Thymus (tissue), 14 donors: ENCODE measurements at places on chromosomes 13 and 19. TPM values are rescaled to one million over a fixed set of nuclear protein-coding genes. Genes with fewer than 3 reads are reported as not detected.

DNA sequence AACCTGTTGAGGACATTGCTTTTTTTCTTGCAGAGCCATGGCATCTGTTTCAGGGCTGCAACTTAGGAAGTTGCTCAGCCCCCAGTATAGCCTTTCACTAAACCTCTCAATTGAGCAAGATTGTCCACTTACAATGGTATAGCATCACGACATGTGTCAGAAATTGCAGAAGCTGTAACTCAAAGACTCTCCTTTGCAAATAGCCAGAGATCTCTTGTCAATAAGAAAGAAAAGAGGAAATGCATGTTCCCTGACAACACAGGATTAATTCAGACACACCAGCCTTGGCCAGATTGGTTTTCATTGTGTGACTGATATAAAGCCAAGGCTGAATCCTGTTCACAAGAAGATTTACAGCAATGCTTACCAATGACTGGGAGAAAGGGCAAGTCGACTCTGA, 38.7 kb upstream of the CYSLTR2 start:
- no peak for DNase-seq

- no peak for DNase-seq
Observed at GRCh38 chr13:47917022-47917574, 84.0 kb downstream of the SUCLA2 start.

DNA sequence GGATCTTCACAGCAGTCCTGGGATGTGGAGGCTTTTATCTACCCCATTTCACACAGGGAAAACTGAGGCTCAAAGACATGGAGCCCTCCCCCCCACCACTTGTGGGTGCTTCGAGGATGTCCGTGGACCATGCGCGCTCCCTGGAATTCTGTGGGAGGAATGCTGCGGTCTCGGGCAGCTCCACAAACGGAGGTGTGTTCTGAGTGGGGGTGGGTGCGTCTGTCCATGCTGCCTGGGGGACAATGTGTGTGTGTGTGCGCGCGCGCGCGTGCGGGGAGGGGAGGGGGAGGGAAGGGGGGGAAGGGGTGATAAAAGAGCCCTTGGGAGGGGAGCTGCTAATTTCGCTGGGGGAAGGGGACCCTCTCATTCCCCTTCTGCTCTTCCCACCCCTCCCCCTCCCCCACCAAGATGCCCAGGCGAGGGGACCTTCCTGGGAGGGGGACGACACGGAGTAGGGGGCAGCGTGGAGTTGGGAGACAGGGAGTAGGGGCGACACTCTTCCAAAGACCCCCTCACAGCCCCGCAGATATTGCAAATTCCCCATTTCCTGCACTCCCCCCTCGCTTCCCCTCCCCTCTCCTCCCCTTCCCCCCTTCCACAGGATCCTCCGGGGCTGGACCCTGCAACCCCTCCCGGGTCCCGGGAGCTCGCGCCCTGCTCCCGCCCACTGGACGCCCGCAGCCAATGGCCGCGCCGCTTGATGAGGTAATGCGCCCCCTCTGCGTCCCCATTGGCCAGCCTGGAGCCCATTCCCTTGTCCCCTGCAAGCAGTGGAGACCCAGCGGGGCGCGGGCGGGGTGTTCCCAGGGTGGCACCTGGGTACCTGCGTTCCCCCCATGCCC, 18.9 kb upstream of the ZNRF4 start:
- DNase-seq: no peak

- no peak for DNase-seq
Observed at GRCh38 chr19:53396525-53396868, 1.5 kb downstream of the ZNF765 start.

- no peak for DNase-seq
Observed at GRCh38 chr19:29945433-29945832, 3.4 kb downstream of the URI1 start.

DNA sequence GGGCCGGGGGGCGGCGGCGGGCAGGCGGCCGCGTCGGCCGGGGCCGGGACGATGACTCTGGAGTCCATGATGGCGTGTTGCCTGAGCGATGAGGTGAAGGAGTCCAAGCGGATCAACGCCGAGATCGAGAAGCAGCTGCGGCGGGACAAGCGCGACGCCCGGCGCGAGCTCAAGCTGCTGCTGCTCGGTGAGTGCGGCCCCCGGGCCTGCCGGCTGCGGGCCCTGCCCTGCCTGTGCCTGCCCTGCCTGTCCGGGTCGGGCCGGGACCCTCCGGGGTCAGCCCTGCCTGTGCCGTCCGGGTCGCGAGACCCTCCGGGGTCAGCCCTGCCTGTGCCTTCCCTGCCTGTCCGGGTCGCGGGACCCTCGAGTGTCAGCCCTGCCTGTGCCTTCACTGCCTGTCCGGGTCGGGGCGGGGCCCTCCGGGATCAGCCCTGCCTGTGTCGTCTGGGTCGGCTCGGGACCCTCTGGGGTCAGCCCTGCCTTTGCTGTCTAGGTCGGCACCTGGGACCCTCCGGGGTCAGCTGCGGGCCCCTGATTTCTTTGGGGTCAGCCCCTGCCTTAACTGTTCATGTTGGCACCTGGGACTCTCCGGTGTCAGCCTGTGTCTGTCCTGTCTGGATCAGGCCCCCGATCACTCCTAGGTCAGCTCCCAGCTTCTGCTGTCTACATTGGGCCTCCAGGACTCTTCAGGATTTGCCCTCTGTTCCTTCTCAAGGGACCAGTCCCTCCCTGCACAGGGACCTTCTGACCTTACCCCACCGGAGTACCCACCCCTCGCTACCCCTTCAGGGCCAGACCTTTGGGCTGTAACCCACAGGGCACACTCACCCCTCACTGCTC, 659 bp downstream of the GNA11 start:
- no peak for DNase-seq

DNA sequence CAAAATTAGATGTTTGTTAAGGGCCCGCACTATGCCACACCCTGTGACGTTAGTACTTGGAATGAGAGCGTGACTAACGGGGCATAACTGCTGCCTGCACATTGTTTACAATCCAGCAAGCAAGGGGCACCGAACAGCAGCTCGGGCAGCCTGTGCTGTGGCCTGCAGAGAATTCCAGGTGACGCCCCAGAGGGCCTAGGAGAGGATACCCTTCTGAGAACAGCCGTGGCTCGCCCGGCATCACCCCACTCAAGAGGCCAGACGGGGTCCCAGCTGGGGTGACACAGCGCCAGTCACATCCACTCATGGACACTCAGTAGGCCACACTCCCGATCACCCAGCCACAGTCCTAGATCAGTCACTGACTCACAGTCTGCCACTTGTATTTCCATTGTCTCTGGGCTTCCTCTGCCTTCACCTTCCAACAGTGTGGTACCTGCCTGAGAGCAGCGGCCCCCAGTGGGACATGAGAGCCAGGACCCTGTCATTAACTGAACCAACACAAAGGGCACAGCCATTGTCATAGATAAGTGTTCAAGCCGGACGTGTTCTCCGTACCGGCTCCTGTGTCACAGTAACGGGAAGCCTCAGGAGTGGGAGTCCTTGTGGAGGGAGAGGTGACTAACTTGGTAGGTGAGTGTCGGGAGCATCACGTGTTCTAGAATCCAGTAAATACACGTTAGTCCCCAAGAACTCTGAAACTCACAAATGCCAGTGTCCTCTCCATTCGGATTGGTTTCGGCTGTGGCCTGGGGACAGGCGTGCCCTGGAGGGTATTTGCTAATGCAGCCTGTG, 7.5 kb downstream of the ZNF331 start:
- DNase-seq: no peak

DNA sequence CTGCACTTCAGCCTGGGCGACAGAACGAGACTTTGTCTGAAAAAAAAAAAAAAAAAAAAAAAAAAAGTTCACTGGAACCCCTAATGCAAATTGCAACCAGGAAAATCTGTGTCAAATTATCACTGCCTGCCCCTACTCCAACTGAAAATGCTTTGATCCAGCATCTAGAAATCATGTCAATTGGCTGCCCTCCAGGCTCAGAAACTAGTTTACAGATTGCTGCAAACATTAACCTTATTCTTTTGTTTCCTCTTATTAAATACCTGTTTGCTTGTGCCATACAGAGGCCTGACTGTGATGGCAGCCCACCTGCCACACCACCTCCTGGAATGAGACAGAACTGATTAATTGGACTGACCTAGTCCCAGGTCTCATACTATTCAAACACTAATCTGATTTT, 18.6 kb upstream of the AKT2 start:
- no peak for DNase-seq

- no peak for DNase-seq
Observed at GRCh38 chr13:77351315-77351714, 24.4 kb upstream of the MYCBP2 start.

GRCh38 chr19:33437821-33438671, 64.5 kb downstream of the CEBPG start:
- no peak for DNase-seq

GRCh38 chr13:80010286-80010831, 330.6 kb downstream of the SPRY2 start:
- no peak for DNase-seq

- DNase-seq: no peak
Observed at GRCh38 chr19:45995715-45996385, 583 bp downstream of the CCDC61 start.

DNA sequence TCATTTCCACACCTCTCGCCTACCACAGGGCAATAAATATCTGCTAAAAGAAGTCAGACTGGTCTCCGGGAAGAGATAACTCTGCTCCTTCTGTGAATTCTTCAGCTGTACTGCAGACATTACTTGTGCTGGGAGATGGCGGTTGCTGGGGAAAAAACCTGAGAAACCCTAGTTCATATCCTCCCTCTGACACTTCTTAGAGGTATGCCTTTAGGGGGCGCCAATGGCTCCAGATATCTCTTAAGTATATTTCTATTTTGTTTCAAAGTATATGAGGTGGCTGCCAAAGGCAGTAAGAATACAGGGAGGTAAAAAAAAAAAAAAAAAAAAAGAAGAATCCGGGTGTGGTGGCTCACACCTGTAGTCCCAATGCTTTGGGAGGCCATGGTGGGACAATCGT, 175.2 kb downstream of the PAN3 start:
- DNase-seq: no peak

DNA sequence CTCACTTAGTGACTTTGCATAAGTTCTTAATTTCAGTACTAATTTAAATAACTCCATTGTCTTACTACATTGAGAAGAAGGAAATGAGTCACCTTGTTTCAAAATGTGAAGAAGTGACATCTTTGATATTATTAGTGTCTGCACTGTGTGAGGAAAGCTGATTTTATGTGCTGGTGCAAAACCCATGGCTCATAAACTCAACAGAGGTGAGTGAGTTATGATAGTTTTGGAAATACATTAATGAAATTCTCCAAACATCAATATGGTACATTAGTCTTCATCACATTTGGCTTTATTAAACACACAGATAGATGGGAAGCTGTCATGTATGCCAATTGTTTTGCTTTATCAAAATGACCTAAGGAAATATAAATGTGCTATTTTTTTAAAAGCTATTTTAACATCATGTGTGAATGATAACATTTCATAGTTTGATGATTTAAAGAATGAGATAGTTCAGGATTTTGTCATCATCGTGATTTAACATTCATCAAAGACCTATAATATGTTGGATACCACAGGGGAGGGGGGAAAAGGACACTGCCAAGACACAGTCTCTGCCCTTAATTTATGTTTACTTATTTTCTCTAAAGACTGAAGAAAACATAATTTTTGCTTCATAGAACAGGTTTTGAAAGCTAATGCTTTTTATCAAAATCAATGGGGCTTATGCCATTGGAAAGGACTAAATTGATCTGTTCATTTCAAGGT, 902.3 kb upstream of the SLITRK1 start:
- DNase-seq: no peak

GRCh38 chr19:30360376-30361106, 11.6 kb upstream of the ZNF536 start:
- no peak for DNase-seq

GRCh38 chr19:15288146-15288963, 44.0 kb downstream of the BRD4 start:
- peak; percentile 48 for DNase-seq

- DNase-seq: peak; percentile 47
Observed at GRCh38 chr13:23578411-23579071, 8.3 kb downstream of the TNFRSF19 start.

- DNase-seq: no peak
Observed at GRCh38 chr13:93621051-93621450, 394.4 kb downstream of the GPC6 start.

Gene MYPOP
- polyA plus RNA-seq: 9.1 TPM

Gene C5AR1
- polyA plus RNA-seq: 17.8 TPM

Gene ZNF829
- polyA plus RNA-seq: 2.2 TPM

Gene KRTDAP
- 523 TPM for polyA plus RNA-seq

Gene SRRM5
- polyA plus RNA-seq: 0.39 TPM

Gene PLPP2
- polyA plus RNA-seq: 5.8 TPM

Gene CYP4F2
- polyA plus RNA-seq: 0.16 TPM

Gene NKG7
- 11.6 TPM for polyA plus RNA-seq

Gene ATXN8OS
- polyA plus RNA-seq: not detected

Gene ADGRE2
- 3.4 TPM for polyA plus RNA-seq

Gene CYP4F3
- 2.1 TPM for polyA plus RNA-seq

Gene ZNF57
- 7.8 TPM for polyA plus RNA-seq

Gene CCDC122
- 11.7 TPM for polyA plus RNA-seq
